ENCODE measurements at places on chromosomes 7 and 10.

GRCh38 chr7:90671571-90671970, 75.5 kb downstream of the CDK14 start:
- DNase-seq, result no peak

DNA sequence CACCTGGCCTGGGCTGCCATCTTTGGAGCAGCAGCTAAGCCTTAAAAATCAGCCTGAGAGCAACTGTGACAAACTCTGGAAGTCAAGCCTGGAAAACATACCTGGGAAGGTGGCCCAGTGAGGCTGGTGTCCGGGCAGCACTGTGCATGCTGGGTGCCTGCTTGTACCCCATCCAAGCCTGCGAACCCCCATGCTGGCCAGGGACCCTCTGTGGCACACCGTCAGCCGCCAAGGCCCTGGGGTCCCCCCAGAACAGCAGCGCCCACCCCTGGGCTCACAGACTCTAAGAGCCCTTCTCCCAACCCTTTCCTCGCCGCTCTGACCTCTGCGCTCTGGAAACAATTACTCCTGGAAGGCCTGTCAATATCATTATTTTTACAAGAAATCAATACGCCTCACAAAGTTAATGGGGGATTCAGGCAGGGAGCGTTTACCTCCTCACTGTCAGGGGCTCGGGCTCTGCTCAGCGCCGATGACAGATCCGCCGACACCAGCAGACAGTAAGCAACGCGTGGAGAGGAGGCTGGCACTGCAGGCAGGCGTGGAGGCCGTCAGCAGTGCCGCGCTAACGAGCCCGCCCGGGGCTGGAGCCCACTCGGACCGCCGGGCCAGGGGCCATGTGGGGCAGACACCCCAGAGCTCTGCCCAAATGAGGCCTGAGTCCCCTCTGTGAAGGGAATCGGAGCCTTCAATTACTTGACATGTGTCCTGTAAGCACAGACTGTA, 54.4 kb downstream of the EBF3 start:
- no peak for DNase-seq

- no peak for DNase-seq
Observed at GRCh38 chr7:84589012-84589411, 394.4 kb upstream of the SEMA3A start.

GRCh38 chr7:78427209-78427608, 628.6 kb downstream of the PHTF2 start:
- no peak for DNase-seq

- DNase-seq, result no peak
Observed at GRCh38 chr7:47483604-47484273, 98.2 kb downstream of the TNS3 start.

GRCh38 chr7:73828107-73828803, 2.5 kb upstream of the CLDN4 start:
- DNase-seq, result no peak

DNA sequence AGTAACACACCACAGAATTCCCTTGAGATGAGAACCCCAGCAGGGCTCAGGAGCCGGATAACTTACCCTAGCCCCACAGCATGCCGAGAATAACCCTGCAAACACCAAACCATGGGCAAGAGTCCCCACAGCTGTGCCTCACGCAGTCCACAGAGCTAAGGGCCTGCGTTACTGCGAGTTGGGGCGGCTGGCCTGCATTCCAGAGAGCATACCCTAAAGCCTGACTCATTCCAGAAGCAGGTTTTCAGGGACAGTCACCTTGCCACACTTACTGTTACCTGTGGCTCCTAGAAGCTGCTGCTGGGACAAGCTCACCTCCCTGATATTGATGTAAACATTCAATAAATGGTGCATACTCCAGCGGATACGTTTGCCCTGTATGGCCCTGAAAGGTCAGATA, 18.6 kb downstream of the FGFR2 start:
- DNase-seq, result no peak

- DNase-seq, result no peak
Observed at GRCh38 chr10:125084191-125084613, 76.2 kb downstream of the CTBP2 start.

DNA sequence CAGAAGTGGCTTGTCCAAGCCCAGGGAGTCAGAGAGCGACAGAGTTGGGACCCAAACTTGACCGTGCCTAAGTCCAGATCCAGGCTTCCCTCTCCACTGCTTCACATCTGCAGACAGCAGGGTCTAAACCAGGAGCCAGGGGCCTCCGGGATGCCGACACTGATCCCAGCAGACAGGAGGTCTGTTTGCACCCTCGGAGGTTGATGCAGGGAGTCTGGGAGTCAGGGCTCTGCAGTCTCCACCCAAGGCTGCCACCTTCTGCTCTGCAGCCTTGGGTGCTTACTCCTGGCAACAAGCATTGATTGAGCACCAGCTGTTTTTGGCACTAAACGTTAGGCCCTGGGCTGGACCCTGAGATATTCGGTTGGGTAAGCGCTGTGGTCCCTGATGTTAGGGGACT, 21.0 kb downstream of the ELFN1 start:
- DNase-seq, result peak; percentile 30

GRCh38 chr10:96721207-96721572, 876 bp upstream of the PIK3AP1 start:
- DNase-seq, result no peak

GRCh38 chr10:59361663-59362143, 646 bp downstream of the FAM13C start:
- DNase-seq, result no peak

GRCh38 chr10:58543141-58543540, 30.5 kb downstream of the BICC1 start:
- DNase-seq, result no peak

GRCh38 chr10:68666280-68666760, 54.7 kb upstream of the CCAR1 start:
- no peak for DNase-seq

DNA sequence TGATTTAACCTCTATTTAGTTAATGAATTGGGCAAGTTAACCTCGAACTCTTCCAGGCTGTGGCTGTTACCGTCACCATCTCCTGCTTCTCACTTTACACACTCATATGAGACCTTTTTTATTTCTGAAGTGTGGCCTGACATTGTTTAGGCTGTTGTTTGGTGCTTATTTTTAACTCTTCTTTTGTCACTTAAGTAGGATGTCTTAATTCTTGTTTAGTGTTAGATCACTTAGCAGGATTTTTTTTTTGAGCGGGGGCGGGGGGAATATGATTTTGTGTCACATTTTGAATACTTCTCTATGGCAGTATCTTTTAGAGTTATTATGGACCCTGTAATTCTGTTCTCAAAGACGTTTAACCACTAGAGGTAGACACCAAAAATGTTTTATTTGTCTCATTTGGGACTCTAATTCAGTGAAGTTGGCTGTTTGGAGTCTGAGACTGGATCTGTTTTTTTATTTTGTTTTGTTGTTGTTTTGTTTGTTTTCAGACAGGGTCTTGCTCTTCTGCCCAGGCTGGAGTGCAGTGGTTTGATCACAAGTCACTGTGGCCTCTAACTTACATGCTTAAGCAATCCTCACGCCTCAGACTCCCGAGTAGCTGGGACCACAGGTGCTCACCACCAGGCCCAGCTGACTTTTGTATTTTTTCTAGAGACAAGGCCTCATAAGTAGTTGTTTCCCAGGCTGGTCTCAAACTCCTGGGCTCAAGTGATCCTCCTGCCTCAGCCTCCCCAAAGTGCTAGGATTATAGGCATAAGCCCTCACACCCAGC, 73.5 kb downstream of the CUX1 start:
- no peak for DNase-seq

- peak; percentile 90 for DNase-seq
Observed at GRCh38 chr10:102644066-102644645, at the start of gene TRIM8. Gene TRIM8 (plus strand): TSS chr10:102644479. CDS start chr10:102644618, 139 bp downstream.

DNA sequence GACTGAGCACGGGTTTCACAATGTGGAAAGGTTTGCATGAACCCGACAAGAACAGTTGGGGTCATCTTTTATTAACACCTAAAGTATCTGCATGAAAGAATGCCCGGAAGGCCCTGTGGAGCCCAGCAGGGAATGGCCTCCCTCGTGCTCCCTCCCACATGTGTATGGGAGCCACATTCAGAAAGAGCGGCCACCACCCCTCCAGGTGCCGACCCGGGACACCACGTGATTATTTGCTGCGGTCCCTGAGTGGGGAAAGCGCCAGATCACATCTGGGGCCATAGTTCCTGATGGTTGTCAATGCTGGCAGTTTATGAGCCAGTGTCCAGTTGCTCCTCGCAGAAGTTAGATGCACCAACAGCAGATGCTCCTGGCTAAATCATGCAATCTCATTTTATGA, 571.4 kb downstream of the TCERG1L start:
- DNase-seq, result no peak

- peak; percentile 38 for DNase-seq
Observed at GRCh38 chr7:117715784-117716445, 157.3 kb downstream of the CTTNBP2 start.

DNA sequence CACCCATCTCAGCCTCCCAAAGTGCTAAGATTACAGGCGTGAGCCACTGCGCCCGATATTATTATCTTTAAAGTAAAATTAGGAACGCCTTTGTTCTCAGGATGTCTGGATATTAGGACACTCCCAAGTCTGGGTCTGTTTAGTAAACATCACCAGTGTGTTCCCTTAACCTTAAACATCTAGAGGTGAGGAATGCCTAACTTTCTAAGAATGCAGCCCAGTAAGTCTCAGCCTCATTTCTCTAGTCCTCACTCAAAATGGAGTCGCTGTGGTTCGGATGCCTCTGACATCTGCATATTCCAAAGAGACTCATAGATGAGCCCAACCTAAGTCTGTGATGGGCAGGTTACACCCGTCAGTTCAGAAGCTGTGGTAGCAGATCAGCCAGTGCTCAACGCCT, 4.3 kb upstream of the INSYN2A start:
- DNase-seq, result no peak

GRCh38 chr10:36393801-36394200, 731.6 kb upstream of the ANKRD30A start:
- DNase-seq, result no peak

- peak; percentile 36 for DNase-seq
Observed at GRCh38 chr7:24456526-24457218, 116.6 kb upstream of the PALS2 start.

GRCh38 chr10:129273860-129274259, 193.2 kb upstream of the MGMT start:
- DNase-seq, result no peak

DNA sequence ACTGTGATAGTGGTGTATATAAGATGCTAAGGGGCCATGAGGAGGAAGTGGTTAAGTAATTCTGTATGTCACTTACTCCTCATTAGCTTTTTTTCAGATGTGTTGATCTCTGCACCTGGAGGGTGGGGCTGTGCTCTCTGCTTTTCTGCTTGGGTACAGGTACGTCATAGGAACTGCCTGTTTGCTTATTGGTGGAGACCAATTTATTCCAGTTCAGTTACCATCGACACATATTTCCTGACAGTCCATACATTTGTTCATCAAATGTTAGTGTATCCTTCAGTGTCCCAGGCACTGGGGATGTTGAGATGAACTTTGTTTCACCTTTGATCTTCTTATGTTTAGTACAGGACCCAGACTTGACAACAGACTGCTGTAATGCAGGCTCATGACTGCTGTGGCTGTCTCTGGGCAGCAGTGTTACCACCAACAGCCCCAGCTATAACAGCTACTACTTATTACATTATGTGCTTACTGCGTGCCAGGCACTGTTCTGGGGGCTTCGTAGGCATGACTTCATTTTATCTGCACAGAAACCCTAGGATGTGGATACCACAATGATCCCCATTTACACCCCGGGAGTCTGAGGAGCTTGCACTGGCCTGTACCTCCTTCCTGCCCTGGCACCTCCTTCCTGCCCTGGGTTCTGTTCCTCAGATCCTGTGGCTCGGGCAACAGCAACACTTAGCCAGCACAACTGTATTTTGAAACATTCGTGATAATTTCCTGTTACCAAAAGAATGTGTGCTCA, 87.4 kb downstream of the BUB3 start:
- DNase-seq, result no peak

DNA sequence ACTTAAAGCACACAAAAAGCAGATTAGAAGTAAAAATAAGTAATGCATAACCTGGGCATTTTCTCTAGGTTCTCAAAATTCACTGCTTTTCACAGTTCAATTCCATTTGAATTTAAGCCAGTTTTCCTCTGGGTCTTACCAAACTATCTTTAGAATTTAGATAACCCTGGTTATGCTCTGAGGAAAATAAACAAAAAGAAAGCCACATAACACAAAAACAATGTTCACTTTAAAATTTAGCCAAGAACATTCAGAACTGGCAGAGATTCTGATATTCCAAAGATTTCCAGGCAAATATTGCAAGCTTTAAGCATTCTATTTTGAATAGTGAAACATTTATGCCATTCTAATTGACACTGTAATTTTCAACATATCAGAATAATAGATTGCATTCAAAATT, 50.7 kb upstream of the PRKG1 start:
- DNase-seq, result no peak

GRCh38 chr7:17646253-17646956, 293.9 kb downstream of the SNX13 start:
- DNase-seq, result no peak

Measured in kidney (tissue), 22 donors.